ENCODE measurements at places on chromosomes 7 and 10.

DNA sequence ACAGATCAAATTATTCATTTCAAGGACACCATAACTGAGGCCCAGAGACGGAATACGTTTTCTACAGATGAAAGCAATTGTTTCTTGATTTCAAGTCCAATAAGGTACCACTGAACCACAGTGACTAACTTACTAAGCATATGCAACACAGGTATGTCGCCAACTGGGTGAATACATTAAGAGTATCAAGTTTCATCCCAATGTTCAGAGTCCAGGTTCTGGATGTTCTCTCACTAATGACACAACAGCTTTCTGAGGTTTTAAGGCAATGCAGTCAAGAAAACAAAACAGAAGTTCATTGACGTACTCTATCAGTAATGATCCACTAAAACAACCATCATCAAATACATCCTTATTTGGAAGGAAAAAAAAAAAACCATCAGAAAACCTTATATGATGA is 35.8 kb downstream of the NSUN6 start:
- DNase-seq, result no peak

DNA sequence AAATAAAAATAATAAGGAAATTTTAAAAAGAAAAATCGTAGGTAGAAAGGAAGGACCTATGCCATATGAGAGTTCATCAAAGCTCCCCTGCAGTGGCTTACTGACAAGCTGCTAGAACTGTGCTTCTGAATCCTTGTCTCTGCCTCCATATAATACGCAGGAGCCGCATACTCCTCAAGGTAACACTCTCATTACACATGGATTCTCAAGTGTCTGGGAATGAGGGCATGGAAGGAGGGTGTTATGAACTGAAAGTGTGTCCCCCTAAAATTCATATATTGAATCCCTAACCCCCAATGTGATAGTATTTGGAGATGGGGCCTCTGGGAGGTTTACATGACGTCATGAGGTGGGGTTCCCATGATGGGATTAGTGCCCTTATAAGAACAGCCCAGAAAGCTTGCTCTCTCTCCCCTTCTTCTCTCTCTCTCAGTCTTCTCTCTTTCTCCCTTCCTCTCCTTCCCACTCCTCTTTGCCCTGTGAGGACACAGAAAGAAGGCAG is 35.2 kb downstream of the CREB3L2 start:
- DNase-seq, result no peak

GRCh38 chr7:131945313-131945911 is 389.0 kb upstream of the PODXL start:
- peak; percentile 54 for DNase-seq

GRCh38 chr10:77146712-77147336 is 490.8 kb downstream of the KCNMA1 start:
- DNase-seq, result no peak

GRCh38 chr7:53119514-53119941 is 84.1 kb downstream of the POM121L12 start:
- DNase-seq, result no peak

GRCh38 chr7:141072548-141073172 is 1.2 kb upstream of the TMEM178B start:
- peak; percentile 47 for DNase-seq

GRCh38 chr10:122549636-122550035 is 10.9 kb upstream of the DMBT1 start:
- no peak for DNase-seq

GRCh38 chr10:120423431-120424197 is 33.4 kb upstream of the PLPP4 start:
- DNase-seq, result no peak

- no peak for DNase-seq
These were observed 115.3 kb downstream of the ST7 start for GRCh38 chr7:117068511-117069145.

DNA sequence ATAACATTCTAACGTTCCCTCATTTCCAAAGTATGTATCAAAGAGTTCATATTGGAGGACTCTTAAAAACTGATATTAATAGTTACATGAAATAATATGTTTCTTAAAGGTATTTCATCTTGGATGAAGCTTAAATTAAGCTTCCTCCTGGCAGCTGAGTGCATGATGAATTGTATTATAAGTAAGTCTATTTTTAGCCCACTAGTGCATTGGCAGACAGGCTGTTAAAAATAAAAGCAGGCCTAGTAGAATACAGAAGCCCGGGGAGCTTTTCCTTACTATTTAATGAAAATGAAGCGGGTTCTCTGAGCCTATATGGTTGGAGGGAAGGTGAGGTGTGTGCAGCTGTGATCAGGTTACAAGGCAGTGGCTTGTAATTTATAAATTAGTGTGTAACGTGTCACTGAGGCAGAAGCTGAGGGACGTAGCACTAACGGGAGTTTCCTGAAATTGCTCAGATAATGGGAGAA is 130.7 kb upstream of the KMT2E start:
- DNase-seq, result no peak

DNA sequence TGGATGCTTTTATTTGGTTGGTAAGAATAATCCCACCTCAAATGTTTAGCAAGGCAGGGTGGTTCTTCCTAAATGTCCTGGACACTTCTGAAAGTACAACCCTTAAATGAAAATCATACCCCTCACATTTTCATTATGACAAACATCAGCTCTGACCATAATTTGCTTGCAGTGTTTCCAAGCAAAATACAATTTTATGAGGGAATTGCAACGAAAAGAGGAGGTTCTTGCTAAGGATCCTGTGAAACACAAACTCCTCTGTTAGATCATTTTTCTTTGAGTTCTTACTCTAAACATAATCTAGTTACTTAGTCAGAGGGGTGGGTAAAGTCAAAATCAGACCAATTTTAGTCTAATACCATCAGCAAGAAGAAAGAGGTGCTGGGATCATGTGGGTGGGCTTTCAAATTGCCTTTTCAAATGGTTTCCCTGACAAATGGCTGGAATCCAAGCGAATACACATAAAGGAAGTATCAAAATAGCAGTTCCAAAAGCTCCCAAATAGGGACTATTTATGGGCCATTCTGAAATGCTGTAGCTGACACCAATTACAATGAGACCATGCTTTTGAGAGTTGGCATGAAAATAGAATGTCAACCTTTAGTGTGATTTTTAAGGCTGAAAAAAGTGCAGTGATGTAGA is 164.9 kb upstream of the INHBA start:
- DNase-seq, result no peak

DNA sequence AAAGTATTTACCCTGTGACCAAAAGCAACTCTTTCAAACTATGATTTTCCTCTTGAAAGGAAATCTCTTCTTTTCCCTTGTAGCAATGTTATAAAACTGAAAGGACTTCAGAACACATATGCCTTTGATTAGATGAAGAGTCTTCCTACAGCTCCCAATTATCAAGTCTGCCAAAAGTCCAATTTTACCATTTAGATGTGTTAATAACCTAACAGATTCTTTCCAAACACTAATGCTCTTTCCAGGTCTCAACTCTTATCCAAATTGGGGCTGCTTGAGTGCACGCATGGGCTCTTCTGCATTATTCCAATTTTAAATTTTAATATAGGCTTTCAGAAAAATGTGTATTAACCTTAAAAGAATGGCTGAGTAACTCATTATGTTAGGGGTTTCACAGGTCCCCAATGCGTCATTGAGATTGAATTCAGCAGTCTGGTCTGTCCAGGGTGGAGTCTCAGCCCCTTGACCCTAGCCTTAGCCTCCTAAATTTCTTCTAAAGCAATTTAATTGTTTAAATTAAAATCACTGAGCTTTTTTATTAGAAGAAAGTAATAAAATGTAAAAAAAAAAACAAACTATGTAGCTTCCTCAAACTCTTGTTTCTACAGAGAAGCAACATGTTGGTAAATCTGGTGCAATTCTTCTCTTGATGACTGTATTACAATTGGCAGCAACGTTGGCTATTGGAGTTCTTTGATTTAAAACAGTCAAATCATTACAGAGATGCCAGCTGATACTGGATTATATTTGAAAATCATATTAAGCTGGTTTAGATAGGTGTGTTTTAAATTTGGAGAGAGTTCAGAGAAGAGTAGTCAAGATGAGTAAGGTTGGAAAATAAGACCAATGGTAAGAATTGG is 170.4 kb downstream of the DKK1 start:
- DNase-seq, result no peak

- no peak for DNase-seq
These were observed 120.3 kb upstream of the ADAM12 start for GRCh38 chr10:126508535-126509040.

DNA sequence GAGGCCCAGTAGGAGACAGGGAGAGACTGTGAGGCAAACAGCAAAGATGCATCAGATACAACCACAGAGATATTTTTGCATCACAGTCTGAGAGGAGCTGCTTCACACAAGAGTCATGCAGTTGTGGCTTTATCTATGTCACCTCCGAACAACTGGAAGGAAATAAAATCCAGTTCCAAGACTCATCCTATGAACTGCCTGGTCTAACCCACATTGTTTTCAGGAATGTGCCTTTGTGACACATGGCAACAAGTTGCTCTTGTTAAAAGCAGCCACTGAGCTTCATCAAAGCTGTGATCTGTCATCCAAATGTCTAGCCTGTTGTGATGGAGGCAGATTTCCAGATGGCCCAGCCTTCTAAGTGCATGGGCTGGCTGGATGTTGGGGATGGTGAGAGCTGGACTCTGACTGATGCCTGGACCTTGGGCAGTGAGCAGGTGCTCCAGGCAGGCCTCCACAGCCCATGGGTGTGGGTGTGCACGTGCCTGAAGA is 255.0 kb downstream of the BMPER start:
- no peak for DNase-seq

DNA sequence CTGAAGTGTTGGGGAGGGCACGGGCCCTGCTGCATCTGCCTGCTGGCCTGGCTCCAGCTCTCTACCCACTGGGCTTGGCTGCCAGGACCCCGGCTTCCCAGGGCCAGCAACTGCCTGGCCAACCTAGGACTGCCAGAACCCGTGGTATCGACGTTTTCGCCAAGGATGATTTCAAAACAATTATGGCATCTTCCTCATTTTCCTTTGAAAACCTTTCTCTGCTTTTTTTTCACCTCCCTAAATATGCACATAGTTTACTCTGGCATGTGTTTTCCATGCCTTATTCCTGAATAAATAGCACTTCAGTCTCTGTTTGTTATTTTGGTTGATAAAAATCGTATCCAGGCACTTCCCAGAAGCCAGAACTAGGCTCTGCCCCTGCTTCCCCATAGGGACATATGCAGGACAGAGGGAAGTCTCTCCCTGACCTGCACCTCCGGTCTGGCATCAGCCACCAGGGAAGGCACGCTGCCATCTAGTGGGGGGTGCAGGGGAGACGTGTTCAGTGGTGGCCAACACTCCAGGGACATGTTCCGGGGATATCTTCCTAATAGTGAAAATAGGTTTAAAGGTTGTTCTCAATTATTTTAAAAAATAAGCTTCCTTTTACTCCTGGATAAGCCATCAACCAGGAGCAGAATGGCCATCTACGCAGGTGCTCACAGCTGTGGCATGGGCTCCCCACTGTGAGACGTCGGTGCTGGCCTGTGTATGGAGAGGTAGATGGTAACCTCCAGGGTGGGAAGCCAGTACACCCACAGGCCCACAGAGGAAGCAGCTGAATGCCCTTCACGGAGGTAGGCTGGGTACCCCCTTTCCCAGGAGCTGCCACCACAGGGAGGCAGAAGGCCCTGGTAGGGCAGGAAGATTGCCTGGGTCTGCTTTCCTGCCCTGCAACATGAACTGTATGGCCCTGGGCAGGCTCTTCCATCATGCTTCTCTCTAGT is 30.7 kb upstream of the ANTXRL start:
- DNase-seq, result no peak

- no peak for DNase-seq
These were observed 11.6 kb downstream of the DYDC1 start for GRCh38 chr10:80344912-80345311.

DNA sequence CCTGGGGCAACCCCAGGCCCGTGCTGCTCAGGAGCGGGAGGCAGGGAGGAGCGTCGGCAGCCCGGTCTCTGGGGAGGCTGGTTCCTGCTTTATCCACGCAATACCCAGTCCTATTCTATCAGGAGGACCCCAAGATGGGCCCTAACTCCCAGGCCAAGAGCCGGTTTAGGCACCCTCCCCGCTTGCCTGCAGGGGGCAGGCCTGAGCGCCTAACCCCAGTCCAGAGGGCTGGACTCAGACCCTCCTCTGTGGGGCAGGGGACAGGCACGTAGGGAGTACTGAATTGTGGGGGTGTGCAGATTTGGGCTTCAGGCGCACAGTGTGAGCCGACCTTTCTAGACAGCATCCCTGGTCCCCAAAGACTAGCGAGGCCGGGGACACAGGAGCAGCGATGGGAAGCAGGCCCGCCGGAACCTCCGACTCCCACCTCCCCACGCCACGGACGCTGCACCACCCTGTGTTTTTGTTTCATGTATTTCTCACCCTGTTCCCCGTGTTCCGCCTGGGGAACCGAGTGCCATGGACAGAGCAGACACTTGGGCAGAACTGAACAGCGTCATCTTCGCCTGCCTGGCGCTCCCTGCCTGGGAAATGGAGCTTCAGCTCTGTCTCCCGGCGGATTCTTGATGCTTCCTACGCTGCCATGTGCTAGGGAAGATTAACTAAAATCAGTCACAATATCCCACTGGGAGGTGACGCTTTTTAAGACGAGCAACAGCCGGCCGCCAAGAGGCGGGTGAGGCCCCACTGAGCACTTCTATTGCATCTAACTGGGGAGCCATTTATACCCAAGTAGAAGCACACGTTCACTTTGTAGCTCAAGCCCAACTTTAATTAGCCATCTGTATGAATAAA is 5.3 kb downstream of the NUDT1 start:
- DNase-seq, result no peak

- DNase-seq, result no peak
These were observed 544.1 kb downstream of the XPNPEP1 start for GRCh38 chr10:109379186-109379585.

DNA sequence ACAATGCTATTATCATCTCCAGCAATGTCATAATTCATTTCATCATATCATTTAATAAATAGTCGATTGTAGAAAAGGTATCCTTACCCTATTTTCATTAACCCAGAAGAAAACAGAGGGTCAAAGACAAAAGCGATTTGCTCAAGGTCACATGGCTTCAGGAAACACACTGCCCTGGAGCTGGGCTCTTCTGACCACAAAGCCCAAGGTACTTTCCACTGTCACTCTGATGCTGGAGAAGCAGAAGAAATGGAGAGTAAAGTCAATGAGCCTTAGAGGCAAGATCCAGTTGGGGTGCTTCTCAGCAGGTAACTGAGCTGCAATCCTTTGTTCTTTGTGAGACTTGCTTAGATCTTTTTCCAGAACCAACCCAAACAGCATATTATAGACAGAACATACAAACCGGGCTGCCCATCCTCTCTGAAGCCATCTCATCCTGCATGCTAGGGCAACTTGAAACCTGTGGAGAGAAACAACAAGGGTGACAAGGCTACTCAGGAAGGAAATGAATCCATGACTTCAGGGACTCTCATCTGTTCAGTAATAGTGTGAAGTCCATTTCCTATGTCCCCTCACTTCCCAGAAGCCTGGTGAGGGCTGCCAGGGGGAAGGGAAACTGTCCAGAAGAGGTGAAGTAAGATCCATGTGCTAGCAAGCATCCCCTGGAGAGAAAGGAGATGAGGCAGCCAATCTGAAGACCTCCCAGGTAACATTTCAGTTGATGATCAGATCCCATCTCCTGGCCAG is 148.6 kb upstream of the SVIL start:
- no peak for DNase-seq

GRCh38 chr10:101567165-101568006 is 20.7 kb downstream of the POLL start:
- DNase-seq, result no peak
